Stimulated activated naive CD8-positive, alpha-beta T cell treated with anti-CD3 and anti-CD28 coated beads, Interleukin-15, Interleukin-2, amounts not matched to agents 100 U/mL and 50 U/mL, for 24 hours (primary cell): ENCODE measurements at places on chromosomes 4 and X.

DNA sequence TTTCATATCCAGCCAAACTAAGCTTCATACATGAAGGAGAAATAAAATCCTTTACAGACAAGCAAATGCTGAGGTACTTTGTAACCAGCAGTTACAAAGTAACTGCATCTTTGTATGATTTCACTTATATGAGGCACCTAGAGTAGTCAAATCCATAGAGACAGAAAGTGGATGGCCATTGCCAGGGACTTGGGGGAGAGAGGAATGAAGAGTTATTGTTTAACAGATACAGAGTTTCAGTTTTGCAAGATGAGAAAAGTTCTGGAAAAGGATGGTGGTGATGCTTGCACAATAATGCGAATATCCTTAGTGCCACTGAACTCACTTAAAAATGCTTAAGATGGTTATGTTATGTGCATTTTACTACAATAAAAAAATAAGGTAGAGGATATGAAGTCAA is 58.4 kb upstream of the VCX start:
- no peak for DNase-seq

GRCh38 chrX:110120025-110120424 is 117.1 kb downstream of the TMEM164 start:
- DNase-seq, result no peak

DNA sequence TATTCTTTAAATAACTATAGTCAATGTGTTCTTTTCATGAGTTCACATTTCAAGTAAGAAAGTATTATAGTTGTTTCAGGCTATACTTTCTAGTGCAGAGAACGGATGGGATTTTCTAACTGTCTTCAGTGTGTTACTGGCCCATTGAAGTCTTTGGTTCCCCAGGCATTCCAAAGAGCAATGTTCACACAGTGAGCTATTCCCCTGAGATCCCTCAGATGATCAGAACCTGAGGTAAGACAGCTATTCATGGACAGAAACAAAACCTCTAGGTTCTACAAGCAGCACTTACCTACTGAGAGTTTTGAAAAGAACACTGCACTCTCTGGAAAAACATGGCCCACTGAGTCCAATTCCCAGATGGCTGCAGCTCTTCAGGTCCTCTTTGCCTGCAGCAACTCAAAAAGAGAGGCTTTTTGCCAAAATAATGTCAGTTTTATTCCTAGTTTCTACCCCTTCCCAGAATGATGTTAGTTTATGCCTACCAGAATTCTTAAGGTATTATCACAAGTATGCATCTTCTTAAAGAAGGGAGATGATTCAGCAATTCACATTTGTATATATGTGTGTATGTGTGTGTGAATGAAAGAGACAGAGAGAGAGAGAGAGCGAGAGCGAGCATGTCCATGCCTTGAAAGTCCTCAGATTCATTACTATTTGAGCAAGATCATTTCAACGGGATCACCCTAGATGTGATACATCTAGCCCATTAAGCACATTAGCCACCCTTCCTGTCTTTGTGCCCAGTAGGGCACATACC is 146.1 kb downstream of the PDHA2 start:
- DNase-seq, result no peak

DNA sequence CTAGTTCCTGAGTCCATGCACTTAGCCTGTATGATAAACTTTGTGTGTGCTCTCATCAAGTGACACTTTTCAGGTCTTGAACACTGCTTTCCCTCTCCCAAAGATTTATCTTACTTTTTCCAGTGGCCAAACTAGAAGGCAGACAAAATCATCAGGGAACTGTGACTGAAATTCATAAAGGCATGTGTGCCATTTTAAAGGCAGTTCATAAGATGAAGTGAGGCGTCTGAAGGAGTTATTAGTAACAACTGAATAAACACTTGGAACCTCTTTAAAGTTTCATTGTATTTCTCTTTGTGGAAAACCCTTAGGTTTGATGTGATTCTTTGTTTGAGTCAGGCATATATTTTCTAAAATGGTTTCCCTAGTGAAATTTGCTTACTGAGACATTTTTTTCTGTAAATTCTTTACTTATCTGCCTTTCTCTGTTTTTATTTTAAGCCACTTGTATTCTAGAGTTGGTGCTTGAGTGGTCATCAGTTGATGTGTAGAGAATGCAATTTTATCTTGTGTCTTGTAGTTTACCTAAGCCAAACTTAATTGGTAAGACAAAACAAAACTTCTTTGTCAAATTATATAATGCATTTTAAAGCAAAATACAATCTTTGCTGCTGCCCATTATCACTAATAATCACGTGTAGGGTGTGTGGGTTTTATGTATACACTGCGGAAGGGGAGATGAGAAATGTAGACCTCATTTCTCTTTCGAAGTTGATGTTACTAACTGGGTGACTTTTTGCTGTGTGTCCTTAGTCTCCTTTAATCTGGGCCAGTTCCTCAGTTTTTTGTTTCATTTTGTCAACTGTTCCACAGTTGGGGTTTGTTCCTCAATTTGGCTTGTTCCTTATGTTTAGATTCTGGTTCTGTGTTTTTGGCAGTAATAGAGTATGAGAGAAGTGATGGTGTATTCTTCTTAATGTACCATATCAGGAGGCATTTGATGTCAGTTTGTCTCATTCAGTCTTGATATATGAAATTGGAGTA is 56.8 kb downstream of the RBPJ start:
- DNase-seq, result no peak

GRCh38 chr4:109979920-109980717 is 67.4 kb downstream of the EGF start:
- no peak for DNase-seq
